Activated CD8-positive, alpha-beta memory T cell treated with anti-CD3 and anti-CD28 coated beads for 1 hour (primary cell): ENCODE measurements at places on chromosomes 16 and 17.

DNA sequence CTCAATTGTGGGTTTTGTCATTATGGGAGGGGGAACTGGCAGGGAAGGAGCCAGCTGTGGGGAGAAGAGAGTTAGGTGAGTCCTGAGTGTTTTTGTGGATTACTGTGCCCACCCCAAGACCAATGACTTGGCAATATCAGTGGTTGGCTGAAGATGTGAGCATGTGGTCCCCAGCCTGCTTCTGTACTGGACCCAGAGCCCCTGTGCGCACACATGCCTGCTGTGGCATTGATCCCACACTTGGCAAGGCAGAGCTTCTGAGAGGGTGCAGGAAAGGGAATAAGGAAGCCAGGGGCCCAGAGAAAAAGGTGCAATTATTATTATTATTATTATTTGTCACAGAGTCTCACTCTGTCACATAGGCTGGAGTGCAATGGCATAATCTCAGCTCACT is 1.3 kb downstream of the PRAC1 start:
- no peak for DNase-seq

DNA sequence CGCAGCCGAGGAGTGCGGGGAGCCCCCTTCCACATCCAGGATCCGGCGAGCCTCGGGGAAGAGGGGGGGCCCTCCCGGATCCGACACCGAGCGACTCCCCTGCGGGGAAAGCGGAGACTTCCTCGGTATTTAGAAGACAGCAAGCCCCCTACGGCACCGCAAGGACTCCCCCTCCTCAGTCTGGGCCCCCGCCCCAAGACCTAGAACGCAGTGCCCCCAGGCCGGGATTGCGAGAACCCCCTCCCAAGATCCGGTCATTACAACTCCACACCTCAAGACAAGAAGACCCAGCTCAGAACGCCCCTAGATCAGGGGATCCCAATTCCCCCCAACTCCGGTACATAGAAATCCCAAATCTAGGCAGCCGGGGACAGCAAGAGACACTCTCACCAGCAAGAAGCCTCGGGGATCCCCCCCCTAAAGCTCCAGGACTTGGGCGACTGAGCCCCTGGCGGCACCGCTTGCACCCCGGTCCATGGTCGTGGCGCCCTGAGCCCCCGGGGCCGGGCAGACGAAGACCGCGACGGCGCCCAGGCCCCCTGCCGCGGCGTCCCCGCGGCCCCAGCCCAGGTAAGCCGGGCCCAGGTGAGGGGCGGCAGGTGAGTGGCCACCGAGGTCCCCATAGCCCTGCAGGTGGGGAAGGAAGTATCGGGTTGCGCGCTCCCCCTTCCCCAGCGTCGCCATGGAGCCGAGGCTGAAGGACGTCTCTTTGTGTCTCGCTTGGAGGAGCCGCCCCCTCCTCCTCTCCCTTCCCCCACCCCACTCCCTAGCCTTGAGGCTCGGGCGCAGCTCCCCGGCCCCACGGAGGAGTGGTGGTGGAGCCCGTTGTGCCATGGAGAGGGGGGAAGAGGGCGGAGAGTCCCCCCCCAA is 641 bp downstream of the SBK1 start:
- no peak for DNase-seq

DNA sequence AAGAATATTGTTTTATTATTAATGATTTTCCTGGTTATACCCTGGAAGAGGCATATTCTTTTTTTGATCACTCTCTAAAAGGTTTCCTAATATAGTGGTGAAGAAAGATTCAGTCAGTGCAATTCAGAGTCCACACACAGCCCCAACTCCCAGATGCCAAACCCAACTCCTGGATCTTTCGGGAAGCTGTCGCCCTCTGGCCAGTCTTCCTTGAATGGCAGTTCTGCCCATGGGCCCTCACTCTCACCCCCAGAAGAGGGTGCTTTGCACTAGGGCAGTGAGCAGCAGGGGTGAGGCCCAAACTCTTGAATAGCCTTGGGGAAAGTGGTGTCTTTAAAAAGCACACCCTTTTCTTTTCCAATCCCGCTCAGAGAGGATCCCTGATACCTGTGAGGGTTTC is 11.0 kb downstream of the KRT32 start:
- no peak for DNase-seq

- no peak for DNase-seq
Observed at GRCh38 chr16:4649744-4650442, 25.3 kb downstream of the MGRN1 start.

DNA sequence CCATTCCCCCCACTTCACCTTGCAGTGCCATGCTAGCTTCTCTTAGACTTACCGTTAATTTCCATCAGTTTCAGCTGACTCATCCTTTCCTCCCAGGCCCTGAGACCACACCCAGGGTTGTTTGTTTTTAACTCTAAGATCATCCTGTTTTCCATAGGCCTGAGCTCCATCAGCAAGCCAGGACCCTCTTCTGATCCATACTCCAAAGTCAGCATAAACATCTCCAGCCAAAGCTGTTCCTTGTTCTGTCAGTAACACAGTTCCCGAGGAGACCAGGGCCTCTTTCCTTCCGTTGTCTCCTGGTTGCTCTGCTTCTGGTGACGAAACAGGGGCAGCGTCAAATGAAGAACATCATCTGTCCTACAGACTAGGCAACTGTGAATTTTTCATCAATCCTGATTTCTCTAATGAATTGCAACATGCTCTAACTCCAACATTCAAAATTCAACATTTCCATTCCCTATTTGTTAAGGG is 83.8 kb upstream of the HNF1B start:
- no peak for DNase-seq

GRCh38 chr16:14566599-14566998 is 63.5 kb downstream of the PARN start:
- DNase-seq: no peak

GRCh38 chr16:59213952-59214351 is 479.8 kb upstream of the GOT2 start:
- DNase-seq: no peak

GRCh38 chr17:69523244-69523861 is 108.9 kb downstream of the MAP2K6 start:
- no peak for DNase-seq

DNA sequence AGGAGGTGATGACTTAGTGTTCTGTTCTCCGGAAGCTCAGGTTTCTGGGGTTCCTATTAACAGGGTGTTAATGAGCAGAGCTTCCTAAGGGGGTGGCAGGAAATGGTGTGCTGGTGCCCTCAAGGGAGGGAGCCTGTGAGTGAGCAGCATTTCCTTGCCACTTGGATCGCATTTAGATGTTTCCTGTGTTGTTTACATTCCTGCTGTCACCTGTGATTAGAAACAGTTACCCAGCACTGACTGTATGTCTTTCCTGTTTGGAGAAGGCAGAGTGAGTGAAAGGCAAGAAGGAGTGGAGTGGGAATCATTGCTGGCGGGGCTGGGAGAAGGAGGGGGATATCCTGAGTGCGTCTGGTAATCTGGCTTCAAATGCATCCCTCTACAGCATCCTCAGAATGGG is 214.6 kb downstream of the CCDC182 start:
- no peak for DNase-seq

DNA sequence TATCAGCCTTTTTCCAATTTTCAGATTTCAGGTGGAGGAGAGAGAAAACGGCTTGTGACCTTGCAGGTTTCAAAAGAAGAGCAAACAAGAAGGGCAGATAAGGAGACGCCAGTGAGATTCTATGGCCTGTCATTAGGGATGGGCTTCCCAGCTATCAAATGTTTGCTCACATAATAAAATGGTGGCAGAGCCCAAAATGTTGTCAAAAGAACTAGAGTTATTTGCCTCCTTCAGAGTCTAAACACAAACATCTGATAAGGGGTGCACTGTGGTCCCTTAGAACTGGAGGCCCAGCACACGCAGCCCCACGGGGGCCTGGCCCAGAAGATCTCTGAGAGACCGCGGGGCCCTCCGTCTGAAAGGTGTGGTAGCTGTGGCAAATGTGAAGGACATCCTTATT is 46.1 kb upstream of the DDX52 start:
- no peak for DNase-seq

DNA sequence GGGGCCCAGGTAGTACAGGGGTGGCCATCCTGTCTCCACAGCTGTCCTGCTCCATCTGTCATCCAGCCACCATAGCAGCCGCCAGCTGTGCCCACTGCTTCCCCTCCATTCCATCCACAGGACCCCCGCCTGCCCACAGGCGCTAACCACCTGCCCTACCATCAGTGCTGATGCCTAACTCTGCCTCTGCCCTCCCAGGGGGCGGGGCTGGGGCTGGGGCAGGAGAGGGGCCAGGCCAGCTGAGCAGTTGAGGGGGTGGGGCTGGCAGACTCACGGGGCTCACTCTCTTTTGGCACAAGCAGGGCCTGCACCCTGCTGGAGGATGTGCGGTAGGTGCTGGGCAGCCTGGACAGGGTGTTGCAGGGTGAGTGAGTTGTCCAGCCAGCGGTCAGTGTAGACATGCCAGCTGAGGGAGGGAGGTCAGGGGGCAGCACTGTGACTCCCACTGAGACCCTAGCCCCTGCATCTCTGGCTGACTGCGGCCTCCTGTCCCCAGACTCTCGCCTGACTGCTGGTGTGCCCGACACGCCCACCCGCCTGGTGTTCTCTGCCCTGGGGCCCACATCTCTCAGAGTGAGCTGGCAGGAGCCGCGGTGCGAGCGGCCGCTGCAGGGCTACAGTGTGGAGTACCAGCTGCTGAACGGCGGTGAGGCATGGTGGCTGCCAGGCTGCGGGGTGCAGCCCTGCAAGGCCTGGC is 9.6 kb downstream of the GALK1 start:
- DNase-seq: no peak

GRCh38 chr17:38742411-38743308 is 5.5 kb downstream of the PCGF2 start:
- DNase-seq: no peak

DNA sequence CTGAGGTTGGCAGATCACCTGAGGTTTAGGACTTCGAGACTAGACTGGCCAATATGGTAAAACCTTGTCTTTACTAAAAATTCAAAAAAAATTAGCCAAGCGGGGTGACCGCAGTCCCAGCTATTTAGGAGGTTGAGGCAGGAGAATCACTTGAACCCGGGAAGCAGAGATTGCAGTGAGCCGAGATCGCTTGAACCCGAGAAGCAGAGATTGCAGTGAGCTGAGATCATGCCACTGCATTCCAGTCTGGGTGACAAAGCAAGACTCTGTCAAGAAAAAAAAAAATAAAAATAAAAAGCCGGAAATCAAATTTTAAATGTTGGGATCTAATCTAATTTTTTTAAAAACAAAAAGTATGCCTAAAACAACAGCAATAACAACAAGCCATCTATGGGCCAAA is 56.3 kb downstream of the ABCC1 start:
- DNase-seq: no peak

GRCh38 chr16:76201385-76201784 is 75.8 kb upstream of the CNTNAP4 start:
- DNase-seq: no peak
